ENCODE measurements at places on chromosomes 6 and 20.

GRCh38 chr6:153207006-153207405 lies 75.9 kb upstream of the RGS17 start:
- DNase-seq, result no peak

- no peak for DNase-seq
These were observed 30.6 kb downstream of the ANKS1A start for GRCh38 chr6:34919651-34920050.

DNA sequence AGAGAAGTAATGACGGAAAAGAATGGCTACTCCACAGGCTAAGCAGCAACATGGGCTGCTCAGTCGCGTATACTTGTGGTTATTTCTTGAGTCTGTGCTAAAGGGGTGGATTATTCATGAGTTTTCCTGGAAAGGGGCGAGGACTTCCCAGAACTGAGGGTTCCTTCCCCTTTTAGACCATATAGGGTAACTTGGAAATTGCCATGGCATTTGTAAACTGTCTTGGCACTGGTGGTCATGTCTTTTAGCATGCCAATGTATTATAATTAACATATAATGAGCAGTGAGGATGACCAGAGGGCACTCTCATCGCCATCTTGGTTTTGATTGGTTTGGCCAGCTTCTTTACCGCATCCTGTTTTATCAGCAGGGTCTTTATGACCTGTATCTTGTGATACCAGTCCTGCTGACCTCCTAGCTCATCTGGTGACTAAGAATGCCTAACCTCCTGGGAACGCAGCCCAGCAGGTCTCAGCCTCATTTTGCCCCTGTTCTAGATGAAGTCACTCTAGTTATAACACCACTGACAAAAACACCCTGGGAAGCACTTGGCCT lies 11.4 kb downstream of the LBP start:
- DNase-seq, result no peak

DNA sequence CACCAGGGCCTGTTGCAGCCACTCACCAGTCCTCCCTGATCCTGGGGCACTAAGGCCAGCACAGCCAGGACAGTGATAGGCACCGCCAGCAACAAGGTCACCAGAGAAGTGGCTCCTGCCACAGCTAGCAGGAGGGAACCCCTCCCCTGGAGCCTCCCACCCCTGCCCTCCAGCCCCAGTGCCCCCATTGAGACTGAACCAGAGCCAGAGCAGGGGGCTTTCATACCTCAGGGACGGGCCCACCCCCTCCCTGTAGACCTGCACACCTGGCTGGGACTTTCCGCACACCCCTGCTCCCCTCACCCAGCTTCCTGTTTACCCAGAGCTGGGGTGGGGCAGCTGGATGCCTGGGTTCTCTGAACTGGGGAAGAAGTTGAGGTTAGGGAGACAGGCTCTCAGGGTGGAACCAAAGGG lies at the start of gene LTB:
Gene LTB (minus strand): TSS at position 195 of the 414 bp plus-strand sequence. CDS start 7 bp downstream, at position 188.
- peak; percentile 49 for DNase-seq

DNA sequence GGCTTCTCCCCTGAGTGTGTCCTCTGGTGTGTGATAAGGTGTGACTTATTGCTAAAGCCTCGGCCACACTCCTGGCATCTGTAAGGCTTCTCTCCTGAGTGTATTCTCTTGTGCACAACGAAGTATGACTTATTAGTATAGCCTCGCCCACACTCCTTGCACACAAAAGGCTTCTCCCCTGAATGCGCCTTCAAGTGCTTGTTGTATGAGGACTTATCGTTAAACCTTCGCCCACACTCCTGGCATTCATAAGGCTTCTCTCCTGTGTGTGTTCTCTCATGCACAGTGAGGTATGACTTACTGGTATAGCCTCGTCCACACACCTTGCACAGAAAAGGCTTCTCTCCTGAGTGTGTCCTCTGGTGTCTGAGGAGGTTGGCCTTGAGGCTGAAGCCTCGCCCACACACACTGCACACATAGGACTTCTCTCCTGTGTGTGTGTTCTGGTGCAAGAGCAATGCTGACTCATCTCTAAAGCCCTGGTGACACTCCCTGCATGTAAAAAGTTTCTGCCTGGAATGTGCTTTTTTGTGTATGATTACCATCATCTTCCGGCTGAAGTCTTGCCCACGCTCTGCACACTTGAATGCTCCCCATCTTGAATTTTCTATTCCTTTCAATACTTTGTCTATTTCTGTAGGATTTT lies 20.4 kb downstream of the ZNF337 start:
- DNase-seq, result no peak

- no peak for DNase-seq
These were observed 140.7 kb downstream of the RNASET2 start for GRCh38 chr6:166815629-166816028.

DNA sequence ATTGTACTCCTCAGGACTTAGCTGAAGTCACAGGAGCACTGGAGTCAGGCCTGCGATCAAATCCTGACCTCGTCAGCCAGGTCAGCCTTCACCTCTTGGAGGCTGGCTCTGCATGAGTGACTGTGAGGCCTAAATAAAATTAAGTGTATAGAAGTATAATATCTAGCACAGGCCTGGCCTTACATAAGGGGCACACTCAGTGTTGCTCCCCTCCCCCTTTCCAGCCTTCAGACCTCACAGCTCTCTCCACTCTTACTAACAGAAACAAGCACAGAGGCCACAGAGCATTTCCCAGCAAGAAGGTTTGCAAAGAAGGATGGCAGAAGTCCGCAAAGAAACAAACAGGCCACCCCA lies 84.8 kb downstream of the TRERF1 start:
- no peak for DNase-seq

GRCh38 chr6:72286911-72287311 lies 335.0 kb upstream of the KCNQ5 start:
- DNase-seq, result no peak

DNA sequence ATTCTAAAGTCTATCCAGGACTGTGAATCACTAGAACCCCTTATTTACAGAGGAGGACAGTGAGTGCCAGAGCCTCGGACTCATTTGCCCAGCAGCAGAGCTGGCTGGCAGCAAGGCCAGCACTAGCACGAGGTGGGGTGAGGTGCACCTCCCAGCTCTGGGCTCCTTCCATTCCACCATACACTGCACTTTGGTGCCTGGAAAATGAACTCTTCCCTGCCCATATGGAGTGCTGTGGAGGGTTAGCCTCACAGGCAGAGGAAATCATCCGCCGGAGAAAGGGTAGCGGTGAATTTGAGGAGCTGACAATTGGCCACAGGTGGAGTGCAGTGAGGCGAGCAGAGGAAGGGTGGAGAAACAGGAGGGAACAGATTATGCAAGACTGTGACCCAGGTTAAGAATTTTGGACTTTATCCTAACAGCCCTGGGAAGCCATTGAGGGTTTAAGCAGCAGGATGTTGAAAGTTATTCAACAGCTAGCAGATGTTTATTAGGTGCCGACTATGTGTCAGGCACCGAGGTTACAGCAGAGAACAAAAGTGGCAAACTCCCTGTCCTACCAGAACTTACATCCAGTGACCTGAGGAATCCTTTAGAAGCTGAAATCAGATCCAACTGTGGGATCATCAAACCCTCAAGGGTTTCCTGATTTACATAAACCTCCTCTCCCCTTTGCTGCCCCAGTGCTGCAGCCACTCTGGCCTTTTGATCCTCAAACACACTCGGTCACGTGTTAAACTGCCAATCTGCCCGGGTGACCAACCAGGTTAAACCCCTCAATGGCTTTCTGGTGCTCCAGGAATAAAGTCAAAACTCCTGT lies 6.2 kb downstream of the TRIM26 start:
- no peak for DNase-seq

GRCh38 chr20:58691773-58692578 lies 624 bp upstream of the NPEPL1 start:
- DNase-seq, result no peak

DNA sequence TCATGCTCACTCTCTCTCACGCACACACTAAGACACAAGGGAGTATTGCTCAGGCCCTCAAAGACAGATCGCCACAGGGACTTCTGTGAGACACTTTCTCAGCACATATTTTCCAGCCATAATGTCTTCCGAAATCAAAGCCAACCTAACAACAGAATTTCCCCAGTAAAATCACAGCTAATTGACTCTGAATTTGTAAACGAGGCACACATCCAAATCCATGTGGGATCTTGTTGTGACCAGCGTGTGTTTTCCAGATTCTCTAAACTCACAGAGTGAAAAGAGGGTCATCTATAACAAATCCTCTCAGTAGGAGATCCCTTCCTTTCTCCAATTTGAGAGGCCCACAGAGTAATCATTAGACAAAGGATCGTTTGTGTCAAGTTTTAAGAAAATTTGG lies 280.4 kb downstream of the PACRG start:
- DNase-seq, result no peak

GRCh38 chr6:70216767-70217166 lies 86.1 kb downstream of the COL9A1 start:
- DNase-seq, result no peak

GRCh38 chr6:14959324-14959885 lies 286.5 kb upstream of the JARID2 start:
- DNase-seq, result no peak

GRCh38 chr6:15882915-15883314 lies 220.1 kb upstream of the DTNBP1 start:
- DNase-seq, result no peak

DNA sequence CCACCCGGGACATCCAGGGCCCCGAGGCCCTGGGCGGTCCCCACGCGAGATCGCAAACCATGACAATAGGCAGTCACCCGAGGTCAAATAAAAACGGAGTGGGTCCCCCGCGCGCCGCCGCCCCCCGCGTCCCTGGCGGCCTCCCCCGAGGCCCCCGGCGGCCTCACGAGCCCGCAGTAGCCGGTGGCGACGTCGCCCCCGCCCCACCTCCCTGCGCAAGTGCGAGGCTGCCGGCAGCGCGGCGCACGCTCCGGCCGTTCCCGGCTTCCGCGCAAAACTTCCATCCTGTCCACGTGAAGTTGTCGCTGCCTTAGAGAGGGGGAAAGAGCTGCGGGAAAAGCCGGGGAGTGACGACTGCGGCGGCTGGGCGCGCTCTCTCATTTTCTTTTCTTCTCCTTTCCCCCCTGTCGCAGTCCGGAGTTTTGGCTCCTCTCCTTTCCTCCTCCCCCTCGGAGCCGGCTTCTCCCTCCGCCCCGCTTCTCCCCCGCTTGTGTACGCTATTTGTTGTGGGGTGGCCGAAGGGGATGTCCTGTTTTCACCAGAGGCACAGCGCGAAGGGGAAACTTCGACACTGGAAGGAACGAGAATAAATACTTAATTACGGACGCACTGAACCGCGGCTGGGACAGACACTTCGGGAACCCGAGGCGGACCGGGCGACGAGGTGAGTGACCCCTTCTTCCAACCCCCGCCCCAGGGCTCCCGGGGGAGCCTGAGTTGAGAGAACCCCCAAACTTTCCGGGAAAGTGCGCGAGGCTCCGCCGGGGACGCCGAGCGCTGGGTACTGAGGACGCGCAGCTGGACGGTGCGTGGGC lies at the start of gene EYA4:
Gene EYA4 (plus strand): TSS at position 272 of the 815 bp plus-strand sequence. CDS start 33,424 bp downstream, outside the sequence.
- no peak for DNase-seq

GRCh38 chr6:127366282-127367022 lies 23.0 kb upstream of the ECHDC1 start:
- no peak for DNase-seq

DNA sequence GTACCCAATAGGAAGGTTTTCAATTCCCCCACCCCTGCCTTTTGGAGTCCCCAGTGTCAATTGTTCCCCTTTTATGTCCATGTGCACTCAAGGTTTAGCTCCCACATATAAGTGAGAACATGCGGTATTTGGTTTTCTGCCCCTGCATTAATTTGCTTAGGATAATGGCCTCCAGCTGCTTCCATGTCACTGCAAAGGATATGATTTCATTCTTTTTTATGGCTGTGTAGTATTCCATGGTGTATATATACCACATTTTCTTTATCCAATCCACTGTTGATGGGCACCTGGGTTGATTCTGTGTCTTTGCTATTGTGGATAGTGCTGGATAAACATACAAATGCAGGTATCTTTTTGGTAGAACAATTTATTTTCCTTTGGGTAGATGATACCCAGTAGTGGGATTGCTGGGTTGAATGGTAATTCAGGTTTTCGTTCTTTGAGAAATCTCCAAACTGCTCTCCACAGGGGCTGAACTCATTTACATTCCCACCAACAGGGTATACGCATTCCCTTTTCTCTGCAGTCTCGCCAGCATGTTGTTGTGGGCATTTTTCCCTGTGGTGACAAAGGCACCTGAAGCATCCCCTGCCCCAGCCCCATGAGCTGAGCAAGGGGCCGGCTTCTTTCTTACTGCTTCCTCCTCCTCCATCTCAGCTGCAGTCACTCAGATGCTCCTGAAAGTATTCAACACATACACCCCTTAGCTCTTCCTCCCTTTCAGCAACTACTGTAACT lies 66.7 kb downstream of the ELOVL2 start:
- no peak for DNase-seq

DNA sequence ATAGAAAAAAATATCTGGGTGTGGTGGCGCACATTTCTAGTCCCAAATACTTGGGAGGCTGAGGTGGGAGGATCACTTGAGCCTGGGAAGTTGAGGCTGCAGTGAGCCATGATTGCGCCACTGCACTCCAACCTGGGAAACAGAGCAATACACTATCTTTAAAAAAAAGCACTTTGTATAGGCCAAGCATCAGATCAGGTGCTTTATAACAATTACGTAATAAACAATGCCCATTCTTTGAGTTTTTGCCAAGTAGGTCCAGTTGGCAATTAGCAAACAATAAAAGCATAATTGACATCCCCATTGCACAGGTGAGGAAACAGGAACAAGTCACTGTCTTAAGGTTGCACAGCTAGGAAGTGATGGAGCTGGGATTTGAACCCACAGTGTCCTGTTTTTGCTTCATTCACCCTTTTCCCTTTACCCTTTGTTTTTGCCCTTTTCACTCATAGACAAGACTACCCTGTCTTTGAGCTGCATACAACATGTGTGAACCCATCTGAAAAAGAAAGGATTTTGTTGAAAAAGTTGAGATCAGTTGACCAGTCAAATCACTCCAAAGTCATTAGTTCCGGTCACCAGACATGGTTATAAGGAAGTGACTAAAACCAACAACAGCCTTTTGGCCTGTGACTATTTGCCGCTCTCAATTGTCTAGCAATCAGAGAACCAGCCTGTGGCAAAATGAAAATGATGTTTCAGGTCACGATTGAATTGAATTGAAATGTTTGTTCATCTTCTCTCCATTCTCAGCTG lies 303.6 kb downstream of the TFAP2C start:
- no peak for DNase-seq

DNA sequence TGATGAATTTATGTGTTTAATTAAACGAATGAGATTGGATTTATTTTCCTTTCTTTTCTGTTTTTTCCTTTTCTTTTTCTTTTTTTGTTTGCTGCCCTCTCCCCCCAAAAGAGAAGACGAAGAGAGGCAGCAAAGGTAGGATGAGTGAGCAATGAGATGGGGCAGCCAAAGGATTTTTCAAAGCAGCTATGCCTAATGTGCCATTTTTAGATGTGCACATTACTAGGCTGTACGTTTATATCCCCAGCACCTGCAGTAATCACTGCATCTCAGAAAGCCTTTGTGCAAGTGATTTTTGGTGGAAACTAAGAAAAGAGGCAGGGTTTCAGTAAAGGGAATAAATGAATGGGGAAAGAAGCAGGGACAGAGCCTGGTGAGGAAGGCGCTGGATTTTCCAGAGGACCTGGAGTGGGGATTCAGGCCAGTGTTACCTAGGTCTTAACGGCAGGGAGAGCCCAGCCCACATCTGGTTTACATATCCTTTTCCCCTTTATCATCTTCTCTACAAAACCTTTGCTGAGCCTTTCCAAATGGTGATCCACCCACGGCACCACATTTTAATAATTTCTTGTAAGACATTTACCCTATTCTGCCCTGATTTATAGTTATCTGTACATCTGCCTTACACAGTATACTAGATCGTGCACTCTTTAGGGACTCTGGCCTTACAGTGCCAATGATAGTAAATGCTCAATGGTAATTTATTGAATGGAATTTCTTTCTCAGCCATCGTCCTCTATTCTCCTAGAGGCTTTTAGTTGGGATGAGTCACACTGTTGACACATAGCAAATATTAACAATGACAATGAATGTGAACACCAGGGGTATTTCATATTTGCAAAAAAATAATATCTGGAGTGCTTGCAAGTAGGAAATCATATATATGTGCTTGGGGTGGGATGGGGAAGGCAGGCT lies 38.3 kb upstream of the ATXN1 start:
- no peak for DNase-seq

All from stimulated activated CD8-positive, alpha-beta memory T cell treated with anti-CD3 and anti-CD28 coated beads, Interleukin-12 subunit alpha, Interleukin-12 subunit beta, amount 100 ng/mL, for 1 hour (primary cell).